ENCODE measurements at places on chromosomes 4 and X.

DNA sequence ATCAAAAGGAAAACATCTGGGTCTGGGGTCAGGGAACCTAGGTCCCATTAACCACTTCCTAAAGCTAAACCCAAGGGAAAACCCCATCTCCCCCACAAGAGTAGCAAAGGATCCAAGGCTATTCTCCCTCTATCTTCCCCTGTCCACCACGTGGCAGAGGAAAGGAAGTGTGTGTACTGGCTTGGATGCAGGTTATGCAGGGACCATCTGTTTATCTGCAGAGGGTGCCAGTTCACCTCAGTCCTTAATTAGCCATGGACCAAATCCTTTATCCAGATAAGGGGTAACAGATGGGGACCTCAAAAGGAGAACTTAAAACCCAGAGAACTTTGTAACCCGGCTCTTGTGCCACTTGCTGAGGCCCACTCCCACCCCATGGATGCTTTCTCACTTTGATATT, 135.3 kb downstream of the ZNF518B start:
- no peak for DNase-seq

GRCh38 chrX:136030303-136031191, 45.3 kb downstream of the SLC9A6 start:
- DNase-seq = no peak

- no peak for DNase-seq
These were observed 50.5 kb downstream of the RHOH start for GRCh38 chr4:40247350-40247749.

DNA sequence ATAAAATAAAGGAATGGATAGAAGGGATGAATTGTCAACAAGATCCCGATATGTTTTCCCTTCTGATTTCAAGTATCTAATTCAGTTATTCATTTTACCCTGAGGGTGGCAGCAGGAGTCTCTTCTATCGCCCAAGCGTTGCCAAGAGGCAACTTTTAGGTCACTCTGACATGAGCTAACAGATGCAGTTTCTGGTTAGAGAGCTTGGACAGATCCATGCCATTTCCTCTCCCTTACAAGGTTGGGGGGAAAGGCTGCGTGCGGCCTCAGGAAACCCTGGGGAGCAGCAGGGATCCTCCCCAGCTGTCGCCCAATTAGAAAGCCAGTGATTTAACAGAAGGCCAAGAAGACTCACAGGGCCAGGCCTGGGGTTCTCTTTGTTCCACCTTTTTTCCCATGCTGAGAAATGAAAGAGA, 35.3 kb upstream of the WAS start:
- no peak for DNase-seq

DNA sequence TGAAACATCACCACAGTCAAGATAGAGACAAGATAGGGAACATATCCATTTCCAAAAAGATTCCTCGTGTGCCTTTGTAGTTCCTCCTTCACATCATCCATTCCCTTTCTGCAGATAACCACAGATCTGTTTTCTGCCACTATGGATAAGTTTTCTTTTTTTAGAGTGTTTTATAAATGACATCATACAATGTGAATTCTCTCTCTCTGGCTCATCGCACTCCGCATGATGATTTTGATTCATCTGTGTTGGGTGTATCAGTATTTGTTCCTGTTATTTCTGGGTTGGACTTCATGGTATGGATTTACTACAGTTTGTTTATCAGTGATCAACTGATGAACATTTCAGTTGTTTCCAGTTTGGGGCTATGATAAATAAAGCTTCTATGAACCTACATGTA, 23.2 kb upstream of the ANXA3 start:
- no peak for DNase-seq

Measured in stimulated activated CD8-positive, alpha-beta memory T cell treated with anti-CD3 and anti-CD28 coated beads, Interleukin-2, amount 100 ng/mL, for 48 hours (primary cell).